ENCODE measurements at places on chromosomes 12 and 14.
A peak's percentile ranks its signal among the peaks of the same experiment; 100 is the strongest.

DNA sequence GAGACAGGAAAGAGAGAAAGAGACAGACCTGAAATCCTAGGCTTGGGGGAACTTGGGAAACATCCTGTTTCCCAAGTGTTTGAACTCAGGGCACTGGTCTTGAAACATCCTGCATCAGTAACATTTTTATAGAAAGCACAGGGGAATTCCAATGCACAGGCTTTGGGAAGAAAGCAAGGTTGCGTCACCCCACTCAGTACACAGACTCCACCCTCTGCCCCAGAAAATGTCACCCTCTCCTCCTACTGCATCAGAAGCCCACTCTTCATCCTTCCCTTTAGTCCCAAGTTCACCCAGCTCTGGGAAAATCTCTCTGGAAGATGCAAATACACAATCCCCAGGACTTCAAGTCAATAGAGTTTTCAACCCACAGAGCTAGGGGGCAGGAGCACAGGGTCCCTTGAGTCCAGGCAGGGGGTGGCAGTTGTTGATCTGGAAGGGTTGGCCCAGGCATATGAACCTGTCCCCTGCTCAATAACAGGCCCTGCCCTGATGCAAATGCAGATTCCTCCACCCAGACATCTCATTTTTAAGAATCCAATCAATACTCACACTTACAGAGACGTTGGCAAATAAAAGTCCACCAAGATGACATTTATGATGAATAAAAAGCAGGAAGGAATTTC lies 1.7 kb downstream of the RDH16 start:
- no peaks in the 10 kb centered on the region for H3K4me1 ChIP-seq
- no peaks in the 10 kb centered on the region for H3K36me3 ChIP-seq
- H3K27me3 ChIP-seq: no peaks in the 10 kb centered on the region
- DNase-seq: no peak
- no peak overlapping the region for H3K4me3 ChIP-seq

- H3K36me3 ChIP-seq: no peaks in the 10 kb centered on the region
- H3K4me3 ChIP-seq: no peak overlapping the region
- no peaks in the 10 kb centered on the region for H3K27me3 ChIP-seq
- no peak for DNase-seq
- H3K4me1 ChIP-seq: 0 out of 2 replicates have a peak, but pooled peaks cover 3% of the 10 kb centered on the region
Observed at GRCh38 chr14:24337144-24337823, 2.4 kb upstream of the ADCY4 start.

DNA sequence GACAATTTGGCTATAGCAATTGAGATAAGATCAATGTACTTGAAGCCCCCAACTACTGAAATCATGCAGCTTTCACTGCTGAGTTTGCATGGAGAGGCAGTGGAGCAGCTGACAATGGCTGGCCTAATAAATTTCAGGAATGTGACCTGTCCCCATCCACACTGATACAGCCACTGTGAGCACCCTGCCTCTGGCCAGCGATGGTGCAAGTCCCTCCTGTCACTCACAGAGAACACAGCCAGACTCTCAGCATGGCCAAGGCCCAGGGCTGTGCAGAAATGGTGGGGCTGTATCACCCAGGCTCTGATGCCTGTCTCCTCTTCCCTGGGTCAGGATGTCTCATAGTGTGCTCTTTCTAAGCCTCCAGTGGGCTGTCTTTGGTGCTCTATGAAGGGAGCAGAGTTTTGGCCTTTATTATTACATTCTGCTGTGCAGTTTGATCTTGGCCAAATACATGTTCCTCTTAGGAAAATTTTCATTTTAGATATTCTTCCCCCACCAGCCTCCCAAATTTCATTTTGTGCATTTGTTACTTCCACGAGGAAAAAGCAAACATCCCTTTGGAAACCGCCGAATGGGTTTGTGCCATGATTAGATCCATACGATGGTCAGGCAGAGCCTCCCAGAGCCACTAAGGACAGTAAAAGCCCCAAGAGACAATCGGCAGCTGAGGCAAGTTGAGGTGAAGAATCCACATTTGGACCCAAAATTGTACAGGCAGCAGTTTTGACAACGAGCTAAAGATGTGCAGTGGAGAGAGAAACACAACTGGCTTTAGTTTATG lies 85.1 kb upstream of the WSCD2 start:
- no peak overlapping the region for H3K27ac ChIP-seq
- no peaks in the 10 kb centered on the region for H3K27me3 ChIP-seq
- no peak for DNase-seq
- no peak overlapping the region for H3K4me3 ChIP-seq

GRCh38 chr14:24055971-24056799 lies 4.4 kb downstream of the CARMIL3 start:
- no peak overlapping the region for H3K27ac ChIP-seq
- H3K27me3 ChIP-seq: no peaks in the 10 kb centered on the region
- H3K4me3 ChIP-seq: no peak overlapping the region
- H3K4me1 ChIP-seq: no peaks in the 10 kb centered on the region
- no peaks in the 10 kb centered on the region for H3K36me3 ChIP-seq

DNA sequence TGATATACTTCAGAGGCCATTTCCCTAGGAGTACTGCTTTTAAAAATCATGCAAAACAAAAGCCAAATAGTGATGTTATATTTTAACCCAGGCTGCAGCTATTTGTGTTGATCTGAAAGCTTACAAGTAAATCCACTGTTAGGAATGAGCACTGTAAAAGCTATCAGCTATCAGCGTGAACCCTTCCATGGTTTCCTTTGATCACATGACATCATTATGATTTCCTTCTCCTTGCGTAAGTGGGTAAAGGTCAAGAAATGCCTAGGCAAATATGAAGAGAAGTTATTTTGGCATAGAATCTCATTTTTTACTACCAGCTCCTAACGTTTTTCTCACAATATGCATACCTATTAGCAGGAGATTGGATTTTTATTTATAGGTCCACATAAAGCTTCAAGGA lies 48.6 kb upstream of the CATSPERB start:
- H3K36me3 ChIP-seq: no peaks in the 10 kb centered on the region
- no peaks in the 10 kb centered on the region for H3K27me3 ChIP-seq
- H3K4me3 ChIP-seq: no peak overlapping the region
- H3K27ac ChIP-seq: no peak overlapping the region
- DNase-seq: no peak

DNA sequence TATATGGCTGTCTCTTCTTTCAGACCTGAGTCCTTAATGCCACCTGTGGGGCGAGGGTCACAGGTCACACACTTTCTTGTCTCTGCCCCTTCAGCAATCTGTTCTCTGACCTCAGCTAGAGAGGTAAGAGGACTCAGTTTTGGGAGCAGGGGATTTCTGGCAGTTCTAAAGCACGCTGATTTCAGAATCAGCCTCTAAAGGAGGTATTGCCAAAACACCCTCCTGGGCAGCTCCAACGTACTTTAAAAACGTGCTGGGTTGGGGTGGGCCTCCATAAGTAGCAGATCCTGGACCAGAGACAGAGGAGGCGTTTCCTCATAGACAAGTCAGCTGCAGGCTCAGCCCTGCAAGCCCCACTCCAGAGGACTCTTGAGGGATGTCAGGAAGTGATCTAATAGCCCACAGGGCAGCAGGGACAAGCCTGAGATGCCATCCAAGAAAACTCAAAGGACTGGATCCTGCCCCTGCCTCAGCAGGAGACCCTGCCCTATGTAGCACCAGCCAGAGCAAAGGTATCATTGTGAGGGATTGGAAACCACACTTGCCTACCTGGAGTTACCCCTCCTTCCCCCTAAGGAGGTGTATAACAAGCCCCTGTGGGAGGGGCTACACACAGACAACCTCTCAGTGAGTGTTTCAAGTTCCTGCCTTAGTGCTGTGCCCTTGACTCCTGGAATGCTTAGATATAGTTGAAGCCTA lies 8.5 kb downstream of the CTDSP2 start:
- no peaks in the 10 kb centered on the region for H3K27me3 ChIP-seq
- peaks cover 92% of the 10 kb centered on the region for H3K4me1 ChIP-seq
- H3K4me3 ChIP-seq: no peak overlapping the region
- H3K27ac ChIP-seq: peak overlapping the region; percentile 70
- no peak for DNase-seq
- no peaks in the 10 kb centered on the region for H3K36me3 ChIP-seq

- no peaks in the 10 kb centered on the region for H3K27me3 ChIP-seq
- no peak overlapping the region for H3K27ac ChIP-seq
- DNase-seq: no peak
- H3K36me3 ChIP-seq: no peaks in the 10 kb centered on the region
- H3K4me1 ChIP-seq: peaks cover 17% of the 10 kb centered on the region
Observed at GRCh38 chr14:24315807-24316596, 4.7 kb downstream of the LTB4R start.

DNA sequence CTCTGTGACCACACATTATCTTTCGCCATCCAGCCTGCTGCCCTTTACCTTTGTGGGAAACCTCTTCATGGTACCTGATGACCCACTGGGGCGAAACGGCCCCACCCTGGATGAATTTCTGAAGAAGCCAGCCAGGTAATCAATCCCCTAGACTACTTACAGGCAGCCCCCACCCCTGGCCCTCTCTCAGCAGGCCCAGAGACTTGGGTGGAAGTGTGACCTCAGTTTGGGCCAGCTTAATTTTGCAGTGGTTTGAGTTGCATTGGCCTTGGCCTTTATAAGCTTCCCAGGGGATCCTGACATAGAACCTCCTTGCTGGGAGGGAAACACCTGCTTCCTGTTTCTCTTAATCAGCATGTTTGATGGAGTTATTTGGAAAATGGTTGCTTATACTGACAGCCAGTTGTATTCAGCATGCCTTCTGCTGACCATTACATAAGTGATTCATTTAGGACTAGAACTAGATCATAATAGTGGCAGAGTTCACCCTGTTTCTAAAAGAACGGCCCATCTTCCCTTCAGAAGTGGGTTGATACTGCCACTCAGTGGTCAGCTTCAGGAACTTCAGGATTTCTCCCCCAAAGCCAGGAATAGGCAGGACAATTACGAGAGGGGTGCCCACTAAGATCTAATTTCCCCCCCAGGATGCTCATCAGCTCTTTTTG lies 6.1 kb downstream of the SDR39U1 start:
- 0 out of 2 replicates have a peak, but pooled peaks cover 3% of the 10 kb centered on the region for H3K4me1 ChIP-seq
- DNase-seq: no peak
- no peaks in the 10 kb centered on the region for H3K27me3 ChIP-seq

DNA sequence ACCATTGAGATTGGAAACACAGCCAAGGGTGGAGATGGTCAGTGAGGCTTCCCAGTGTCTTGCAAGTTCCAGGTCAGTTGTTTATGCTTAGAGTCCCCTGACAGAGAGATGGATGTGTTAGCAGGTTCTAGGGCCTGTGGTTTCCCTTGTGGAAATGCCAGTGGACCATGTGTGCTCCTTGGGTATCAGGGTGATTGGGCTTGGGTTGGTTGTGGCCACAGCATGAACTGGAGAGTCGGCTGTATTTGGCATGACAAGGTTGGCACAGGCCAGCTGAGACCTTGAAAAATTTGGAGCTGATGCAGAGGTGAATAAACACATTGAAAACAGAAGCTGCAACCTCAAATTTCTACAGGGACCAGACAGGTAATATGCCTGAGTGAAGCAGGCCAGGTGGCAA lies 668.0 kb downstream of the DIO2 start:
- no peak overlapping the region for H3K27ac ChIP-seq
- no peaks in the 10 kb centered on the region for H3K36me3 ChIP-seq
- H3K4me3 ChIP-seq: no peak overlapping the region
- DNase-seq: no peak

- H3K36me3 ChIP-seq: no peaks in the 10 kb centered on the region
- DNase-seq: no peak
- no peaks in the 10 kb centered on the region for H3K4me1 ChIP-seq
- H3K27me3 ChIP-seq: no peaks in the 10 kb centered on the region
- no peak overlapping the region for H3K4me3 ChIP-seq
Observed at GRCh38 chr14:84351646-84352045, 1178.3 kb upstream of the FLRT2 start.

- no peak overlapping the region for H3K4me3 ChIP-seq
- H3K27ac ChIP-seq: no peak overlapping the region
- no peaks in the 10 kb centered on the region for H3K36me3 ChIP-seq
- DNase-seq: no peak
- no peaks in the 10 kb centered on the region for H3K4me1 ChIP-seq
- no peaks in the 10 kb centered on the region for H3K27me3 ChIP-seq
Observed at GRCh38 chr12:33349791-33350190, 89.8 kb downstream of the SYT10 start.

GRCh38 chr12:51471111-51471864 lies 46.7 kb downstream of the SLC4A8 start:
- no peak for DNase-seq
- no peak overlapping the region for H3K27ac ChIP-seq
- H3K27me3 ChIP-seq: no peaks in the 10 kb centered on the region

DNA sequence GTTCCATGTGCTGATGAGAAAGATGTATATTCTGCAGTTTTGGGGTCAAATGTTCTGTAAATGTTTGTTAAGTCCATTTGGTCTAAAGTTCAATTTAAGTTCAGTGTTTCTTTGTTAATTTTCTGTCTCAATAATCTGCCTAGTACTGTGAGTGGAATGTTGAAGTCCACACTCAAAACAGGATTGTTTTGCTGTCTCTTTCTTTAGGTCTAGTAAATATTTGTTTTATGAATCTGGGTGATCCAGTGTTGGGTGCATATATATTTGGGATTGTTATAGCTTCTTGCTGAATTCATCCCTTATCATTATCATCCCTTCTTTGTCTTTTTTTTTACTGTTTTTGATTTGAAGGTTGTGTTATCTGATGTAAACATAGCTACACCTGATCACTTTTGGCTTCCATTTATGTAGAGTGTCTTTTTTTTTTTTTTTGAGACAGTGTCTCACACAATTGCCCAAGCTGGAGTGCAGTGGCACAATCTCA lies 26.0 kb upstream of the PRPF39 start:
- H3K27me3 ChIP-seq: no peaks in the 10 kb centered on the region
- no peaks in the 10 kb centered on the region for H3K4me1 ChIP-seq
- H3K27ac ChIP-seq: no peak overlapping the region
- no peak for DNase-seq
- H3K36me3 ChIP-seq: no peaks in the 10 kb centered on the region

DNA sequence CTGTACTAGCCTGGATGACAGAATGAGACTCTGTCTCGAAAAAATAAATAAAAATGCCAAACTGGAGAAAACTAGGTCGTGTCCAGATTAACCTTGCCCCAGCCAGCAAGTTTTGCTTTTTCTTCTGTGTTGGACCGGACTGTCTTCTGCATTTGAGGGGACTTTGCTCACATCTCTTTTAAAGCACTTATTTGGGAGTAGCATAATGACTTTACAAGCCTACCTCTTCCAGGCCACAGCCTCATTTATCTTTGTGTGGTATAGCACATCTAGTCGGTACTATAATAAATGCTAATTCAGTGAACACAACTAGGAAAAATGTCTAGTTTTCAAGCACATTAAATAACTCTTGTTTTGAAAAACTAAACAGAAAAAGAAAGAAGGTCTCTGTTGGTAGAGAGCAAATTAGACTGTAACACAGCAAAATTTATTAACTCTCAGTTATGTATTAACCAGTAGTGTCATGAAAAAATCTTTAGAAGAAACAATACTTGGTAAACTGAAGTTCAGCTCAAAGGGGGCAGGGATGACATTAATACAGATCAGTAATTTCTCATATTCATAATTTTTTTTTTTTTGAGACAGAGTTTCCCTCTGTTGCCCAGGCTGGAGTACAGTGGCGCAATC lies 52.0 kb downstream of the WDHD1 start:
- H3K36me3 ChIP-seq: no peaks in the 10 kb centered on the region
- H3K27ac ChIP-seq: no peak overlapping the region
- DNase-seq: no peak
- no peak overlapping the region for H3K4me3 ChIP-seq
